GOT3 (cell line): ENCODE measurements at places on chromosomes 4 and X.

GRCh38 chr4:140096483-140096861, 57.5 kb downstream of the MAML3 start:
- no peak for DNase-seq

DNA sequence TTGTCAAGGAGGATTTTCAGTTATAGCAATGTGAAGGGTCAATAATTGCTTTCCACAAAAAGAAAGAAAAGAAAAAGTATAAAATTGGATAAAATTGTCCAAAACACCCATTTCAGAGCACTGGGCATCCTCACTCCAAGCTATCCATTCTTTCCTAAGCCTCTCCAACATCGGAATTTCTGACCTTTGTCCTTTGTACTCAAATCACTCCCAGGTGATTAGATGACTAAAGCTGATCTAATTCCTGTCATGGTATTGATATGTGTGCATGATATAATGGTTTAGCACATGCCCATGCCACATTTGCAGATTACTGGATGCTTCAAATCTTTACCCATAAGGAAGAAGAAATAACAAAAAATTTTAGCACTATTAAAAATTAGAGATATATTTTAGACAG, 152.3 kb downstream of the CENPC start:
- no peak for DNase-seq

DNA sequence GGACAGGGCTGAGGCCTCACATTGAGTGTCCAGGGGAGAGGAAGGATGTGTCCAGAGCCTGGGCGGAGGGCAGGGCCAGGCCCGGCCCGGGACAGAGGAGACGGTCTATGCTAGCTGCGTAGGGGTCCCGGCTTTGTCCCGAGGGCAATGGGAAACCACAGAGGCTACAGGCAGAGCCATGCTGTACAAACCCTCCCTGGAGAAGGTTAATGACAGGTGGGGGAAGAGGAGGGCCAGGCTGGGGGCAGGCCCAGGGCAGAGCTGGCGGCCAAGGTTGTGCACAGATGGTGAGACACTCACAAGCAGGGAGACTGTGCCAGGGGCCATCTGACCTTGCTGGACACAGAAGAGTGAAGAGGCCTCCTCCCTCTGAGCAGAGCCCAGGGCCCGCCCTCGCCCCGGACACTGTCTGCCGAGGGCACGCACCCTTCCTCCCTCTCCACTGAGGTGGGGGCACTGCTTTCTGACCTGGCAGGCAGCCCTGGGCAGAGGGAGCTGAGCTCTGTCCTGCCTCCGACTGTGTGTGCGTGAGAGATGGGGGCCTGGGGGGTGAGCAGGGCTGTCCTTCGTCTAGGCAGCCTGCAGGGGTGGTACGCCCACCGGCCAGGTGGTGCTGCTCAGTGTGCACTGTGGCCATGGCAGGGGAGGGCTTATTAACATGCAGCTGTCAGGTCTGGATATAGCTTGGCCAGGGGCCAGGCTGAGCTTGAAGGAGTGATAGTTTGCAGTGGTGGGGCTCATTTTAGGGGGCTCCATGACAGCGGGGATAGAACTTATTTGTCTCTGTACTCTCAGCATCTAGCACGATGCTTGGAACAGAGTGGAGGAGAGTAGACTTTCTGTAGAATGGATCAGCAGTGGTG, 75.7 kb upstream of the LRPAP1 start:
- DNase-seq, result no peak

DNA sequence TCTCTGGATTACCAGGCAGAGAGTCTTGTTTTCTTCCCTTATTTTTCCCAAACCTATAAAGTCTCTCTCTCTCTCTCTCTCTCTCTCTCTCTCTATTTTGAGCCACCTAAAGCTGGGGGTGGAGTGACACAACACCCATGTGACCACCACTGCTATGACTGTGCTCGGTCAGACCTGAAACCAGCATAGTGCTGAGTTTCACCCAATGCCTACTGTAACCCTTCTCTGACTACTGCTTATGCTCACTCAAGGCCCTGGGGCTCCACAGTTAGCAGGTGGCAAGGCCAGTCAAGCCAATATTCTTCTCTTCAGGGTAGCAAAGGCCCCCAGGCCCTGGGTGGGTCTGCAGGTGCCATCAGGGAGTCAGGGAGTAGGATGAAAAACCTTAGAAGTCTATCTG, 114.7 kb upstream of the ARMCX2 start:
- no peak for DNase-seq

GRCh38 chr4:136337216-136337615, 1195.1 kb downstream of the PCDH18 start:
- no peak for DNase-seq

DNA sequence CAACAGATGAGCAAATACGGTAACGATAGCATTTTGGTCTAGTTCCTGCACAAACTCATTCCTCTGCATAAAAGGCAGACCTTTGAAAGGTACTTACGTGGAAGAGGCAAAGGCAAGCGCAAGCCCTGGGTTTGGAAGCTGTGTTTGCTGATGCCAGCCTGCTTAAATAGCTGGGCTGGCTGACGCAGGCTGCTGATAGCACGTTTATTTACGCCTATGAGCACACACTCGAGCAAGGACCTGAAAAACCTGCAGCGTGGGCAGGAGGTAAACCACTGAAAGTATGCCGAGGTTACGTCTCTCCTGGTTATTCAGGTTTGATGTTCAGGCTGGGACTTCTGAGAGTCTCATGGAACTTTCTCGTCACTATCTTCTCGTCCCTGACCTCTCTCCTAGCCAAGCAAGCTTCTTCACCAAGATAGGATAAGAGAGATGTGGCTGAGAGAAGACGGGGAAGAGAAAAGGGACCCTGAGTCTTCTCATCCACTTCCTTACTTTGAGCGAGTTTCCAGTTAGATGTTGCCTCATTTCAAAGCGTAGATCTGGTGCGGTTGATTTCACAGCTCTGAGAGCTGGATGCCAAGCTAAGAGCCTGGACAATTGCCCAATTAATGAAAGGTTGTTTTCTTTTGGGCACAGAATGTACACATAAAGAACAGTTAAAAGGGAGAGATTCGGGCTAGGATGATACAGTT, at the start of gene HOPX:
Gene HOPX, minus strand, starts transcription at position 139 of the 695 bp plus-strand sequence. CDS start 23,480 bp downstream, outside the sequence.
- no peak for DNase-seq

GRCh38 chr4:130203571-130203970, 1107.6 kb downstream of the C4orf33 start:
- no peak for DNase-seq

DNA sequence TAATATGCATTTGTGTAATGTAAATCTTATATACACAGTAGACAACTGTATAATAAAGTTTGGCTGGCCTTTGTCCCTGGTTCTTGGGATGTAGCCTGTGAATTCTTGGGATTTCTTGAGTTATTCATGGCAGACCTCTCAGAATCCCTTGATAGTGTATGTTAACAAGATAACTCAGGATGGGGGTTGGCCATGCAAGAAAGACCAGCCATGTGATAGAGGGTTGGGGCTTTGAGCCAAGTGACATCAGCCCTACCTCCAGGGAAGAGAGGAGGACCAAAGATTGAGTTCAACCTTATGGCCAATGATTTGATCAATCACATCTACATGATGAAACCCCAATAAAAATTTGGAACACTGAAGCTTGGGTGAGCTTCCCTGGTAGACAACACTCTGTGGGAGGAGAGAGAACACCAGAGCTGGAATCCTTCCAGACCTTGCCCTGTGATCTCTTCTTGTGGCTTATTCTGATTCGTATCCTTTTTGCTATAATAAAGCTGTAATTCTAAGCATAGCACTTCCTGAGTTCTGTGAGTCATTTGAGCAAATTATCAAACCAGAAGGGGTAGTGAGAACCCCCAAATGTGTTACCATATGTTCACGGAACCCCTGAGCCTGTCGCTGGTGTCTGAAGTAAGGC, 11.3 kb downstream of the SLC2A9 start:
- DNase-seq, result no peak

GRCh38 chrX:15566244-15566643, 34.5 kb downstream of the ACE2 start:
- DNase-seq, result no peak

GRCh38 chr4:20297783-20298182, 46.1 kb downstream of the SLIT2 start:
- DNase-seq, result no peak

DNA sequence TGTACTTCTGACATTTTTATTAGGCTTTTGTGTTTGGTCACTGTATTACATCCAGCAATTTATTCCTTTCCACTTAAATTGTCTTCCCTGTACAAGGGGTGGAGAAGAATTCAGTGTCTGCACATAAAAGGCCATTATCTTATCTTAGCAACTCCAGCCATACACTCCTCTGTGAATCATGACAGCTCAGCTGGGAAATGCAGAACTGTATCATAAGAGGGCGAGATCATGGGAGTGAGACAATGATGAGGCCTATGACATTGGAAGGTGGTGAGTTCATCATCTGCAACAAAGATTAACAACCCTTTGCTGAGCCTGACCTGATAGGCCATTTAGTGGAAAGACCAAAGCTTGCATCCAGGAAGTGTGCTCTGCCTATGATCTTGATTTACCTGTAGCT, 33.3 kb downstream of the SLIT2 start:
- no peak for DNase-seq

GRCh38 chr4:4401036-4401435, 14.1 kb downstream of the NSG1 start:
- DNase-seq, result no peak

GRCh38 chr4:186189656-186190055, 1.7 kb upstream of the CYP4V2 start:
- DNase-seq, result no peak

GRCh38 chrX:40011322-40012038, 86.3 kb downstream of the BCOR start:
- DNase-seq, result no peak

DNA sequence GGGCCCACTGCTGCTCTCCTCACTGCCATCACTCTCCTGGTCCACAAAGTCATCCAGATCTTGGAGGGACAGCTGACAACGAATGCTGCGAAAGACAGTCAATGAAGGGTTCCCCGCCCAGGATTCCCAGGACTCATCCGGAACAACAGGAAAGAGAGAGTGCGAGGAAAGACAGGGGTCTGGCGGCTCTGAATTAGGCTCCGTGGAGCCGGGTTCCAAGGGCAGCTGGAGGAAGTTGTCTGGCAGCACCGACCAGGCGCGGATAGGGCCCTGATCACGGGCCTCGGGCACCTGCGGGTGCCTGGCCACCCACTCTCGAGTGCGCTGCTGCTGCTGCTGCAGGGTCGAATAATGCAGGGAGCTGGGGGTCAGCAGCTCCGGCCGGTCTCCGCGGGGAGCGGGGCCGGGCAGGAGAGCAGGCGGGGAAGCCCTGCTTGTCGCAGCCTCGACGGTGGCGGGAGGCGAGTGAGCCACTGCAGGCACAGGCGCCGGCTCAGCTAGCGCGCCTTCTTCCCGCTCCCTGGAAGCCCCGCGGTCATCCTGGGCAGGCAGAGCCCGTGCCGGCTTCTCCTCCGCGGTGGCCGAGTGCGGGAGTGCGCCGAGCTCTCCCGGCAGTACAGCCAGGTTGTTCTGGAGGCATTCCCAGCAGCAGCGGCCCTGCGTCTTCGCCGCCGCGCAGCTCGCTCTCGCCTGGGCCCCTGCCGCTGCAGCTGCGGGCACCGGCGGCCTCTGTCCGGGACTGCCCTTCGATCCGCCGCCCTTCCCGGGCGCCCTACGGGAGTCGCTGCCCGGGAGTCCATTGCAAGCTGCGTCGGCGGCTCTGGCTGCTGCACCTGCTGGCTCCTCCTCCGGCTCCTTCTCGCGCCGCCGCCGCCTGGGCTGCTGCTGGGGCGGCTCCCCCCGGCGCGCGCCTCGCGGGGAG, 1.1 kb downstream of the SOWAHB start:
- no peak for DNase-seq

DNA sequence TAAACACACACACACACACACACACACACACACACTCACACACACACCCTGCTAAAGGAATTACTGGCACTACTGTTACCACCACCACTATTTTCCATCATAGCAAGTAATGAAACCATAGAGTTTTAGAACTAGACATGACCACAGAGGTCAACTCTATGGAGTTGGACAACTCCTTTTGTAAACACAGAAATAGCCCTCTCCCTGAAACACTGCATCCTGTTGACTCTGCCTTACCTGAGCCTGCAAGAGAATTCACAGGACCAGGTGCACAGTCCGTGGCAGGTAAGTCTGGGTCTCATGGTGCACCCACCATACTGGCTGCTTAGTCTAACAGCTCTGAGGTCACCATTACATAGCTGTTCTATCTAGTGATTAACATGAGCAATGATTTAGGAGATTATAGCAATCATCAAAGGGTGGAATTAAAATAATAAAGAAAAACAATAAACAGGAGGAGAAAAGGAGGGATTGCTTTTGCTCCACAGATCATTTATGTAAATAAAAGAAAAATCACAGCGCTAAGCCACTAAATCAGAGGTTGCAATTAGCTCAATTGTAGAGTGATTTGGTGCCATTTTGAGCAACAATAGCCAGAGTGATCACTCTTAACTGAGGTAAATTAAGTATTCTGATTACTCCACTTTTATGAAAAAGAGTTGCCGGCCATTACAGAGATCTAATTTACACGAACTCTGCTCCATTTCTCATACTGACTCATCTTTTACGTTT, 340.0 kb upstream of the RASGEF1B start:
- no peak for DNase-seq

DNA sequence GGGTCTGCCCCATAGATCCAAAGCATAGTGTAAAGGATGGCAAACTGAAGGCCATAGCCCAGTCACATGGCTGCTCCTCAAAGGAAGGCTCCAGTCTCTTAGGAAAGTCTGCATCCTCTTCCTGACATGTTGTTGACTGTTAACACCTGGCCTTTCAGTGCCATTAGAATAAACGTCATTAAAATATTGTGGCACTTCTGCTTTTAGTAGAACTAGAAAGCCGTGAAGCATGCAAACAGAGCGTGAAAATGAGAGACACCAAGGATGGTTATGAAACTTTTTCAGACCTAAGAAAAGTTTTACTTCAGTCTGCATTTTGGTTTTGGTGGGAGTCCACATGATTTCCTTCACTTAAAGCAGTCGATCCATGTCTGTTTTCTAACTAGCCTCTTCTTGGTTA, 41.1 kb upstream of the AFF2 start:
- no peak for DNase-seq

GRCh38 chr4:4945021-4945420, 74.2 kb downstream of the CYTL1 start:
- no peak for DNase-seq

DNA sequence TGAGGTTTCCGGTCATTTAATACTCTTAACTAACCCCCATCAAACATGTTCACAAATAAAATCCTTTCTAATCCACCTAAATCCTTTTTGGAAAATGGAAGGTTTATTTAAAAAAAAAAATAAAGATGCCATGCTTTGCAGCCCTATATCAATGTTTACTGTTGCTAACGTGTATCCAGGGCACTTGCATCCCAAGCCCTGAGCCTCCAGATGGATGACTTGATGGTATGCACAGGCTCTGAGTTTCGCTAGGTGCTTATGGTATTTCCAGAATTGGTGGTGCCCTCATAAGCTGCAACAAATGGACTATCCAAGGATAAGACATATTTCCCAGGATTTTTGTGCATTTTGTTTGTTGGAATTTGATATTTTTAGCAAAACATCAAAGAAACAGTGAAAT, 257.7 kb downstream of the PRDM5 start:
- DNase-seq, result no peak

- DNase-seq, result no peak
These were observed 41.4 kb upstream of the MAGEA4 start for GRCh38 chrX:151871244-151871643.

DNA sequence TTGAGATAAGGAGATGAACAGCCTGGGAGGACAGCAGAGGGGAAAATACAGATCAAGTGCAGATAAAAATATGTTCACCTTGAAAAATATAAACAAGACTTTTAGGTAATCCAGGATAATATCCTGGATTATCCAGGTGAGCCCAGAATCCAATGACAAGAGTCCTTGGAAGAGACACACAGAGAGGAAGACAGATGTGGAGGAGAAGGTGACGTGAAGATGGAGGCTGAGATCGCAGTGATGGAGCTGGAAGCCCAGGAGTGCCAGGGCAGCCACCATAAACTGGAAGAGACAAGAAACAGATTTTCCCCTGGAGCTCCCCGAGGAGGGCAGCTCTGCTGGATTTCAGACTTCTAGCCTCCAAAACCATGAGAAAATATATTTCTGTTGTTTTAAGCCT, 230.7 kb downstream of the UNC5C start:
- DNase-seq, result no peak
